Activated naive CD4-positive, alpha-beta T cell treated with anti-CD3 and anti-CD28 coated beads for 36 hours (primary cell): ENCODE measurements at places on chromosomes 1 and 21. TPM values are rescaled to one million over a fixed set of nuclear protein-coding genes. Genes with fewer than 3 reads are reported as not detected.
A peak's percentile ranks its signal among the peaks of the same experiment; 100 is the strongest.

- H3K4me1 ChIP-seq, result peaks cover 19% of the 10 kb centered on the region
- no peak overlapping the region for H3K4me3 ChIP-seq
- DNase-seq, result no peak
- no peaks in the 10 kb centered on the region for H3K27me3 ChIP-seq
- peaks cover 63% of the 10 kb centered on the region for H3K36me3 ChIP-seq
These were observed 20.7 kb downstream of the ECE1 start for GRCh38 chr1:21269461-21270085.

DNA sequence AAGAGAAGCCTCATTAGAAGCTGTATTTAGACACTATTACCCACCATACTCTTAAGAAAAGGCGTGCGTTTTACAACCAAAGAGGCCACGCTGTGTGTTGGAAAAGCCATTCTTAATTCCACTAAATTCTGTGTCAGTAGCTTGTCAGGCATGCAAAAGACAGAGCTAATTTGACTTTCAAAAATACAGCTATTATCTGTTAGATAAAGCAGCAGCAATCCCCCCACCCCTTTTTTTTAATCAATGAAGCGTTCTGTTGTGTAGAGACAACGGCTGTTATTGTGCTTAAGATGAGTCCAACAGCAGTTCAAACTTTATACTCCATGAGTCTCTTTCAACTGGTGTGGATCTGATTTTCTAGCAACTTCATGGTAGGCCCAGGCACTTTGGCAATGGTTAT, 43.5 kb downstream of the PLA2G4A start:
- DNase-seq, result no peak
- no peaks in the 10 kb centered on the region for H3K4me1 ChIP-seq
- H3K4me3 ChIP-seq, result no peak overlapping the region
- H3K36me3 ChIP-seq, result no peaks in the 10 kb centered on the region
- peaks cover 3% of the 10 kb centered on the region for H3K27me3 ChIP-seq

IGSF3 gene
- total RNA-seq, result 0.96 TPM

DNA sequence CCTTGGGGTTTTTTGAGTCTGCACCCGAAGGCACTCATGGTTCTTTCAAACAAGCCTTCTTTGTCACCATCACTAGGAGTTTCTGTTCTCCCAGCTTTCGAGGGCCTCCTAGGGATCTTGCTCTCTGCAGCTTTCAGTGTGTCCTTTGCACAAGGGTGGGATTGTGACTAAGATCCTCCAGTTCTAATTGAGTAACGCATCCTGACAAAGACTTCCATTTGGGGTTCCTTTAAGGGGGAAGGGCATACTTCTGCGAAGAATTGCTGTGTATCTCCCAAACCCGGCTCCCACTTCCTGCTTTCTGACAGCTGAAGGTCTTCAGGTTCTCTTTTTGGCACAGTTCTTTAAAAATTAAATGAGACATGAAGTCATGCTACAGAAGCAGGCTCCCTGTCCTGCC, 139.4 kb downstream of the EDEM3 start:
- DNase-seq, result no peak
- no peaks in the 10 kb centered on the region for H3K36me3 ChIP-seq
- H3K4me3 ChIP-seq, result no peak overlapping the region

NHLH2 gene
- not detected for total RNA-seq

DNA sequence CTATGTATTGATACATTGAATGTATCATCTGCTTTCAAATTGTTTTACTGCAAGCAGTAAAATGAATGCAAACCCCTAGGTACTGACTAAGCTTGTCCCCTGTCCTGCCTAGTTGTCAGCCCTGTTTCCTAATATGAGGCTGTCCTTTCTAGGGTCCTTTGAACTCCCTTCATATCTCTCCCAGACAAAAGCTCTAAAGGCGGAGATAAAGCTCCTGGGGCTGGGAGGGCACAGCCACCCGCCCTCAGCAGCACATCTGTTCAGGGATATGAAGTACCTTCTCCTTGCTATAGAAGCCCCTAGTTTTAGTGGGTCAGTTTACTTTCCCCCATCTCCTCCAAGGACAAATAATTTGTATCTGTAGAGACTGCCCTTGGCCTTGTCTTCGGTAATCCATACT, 93.1 kb upstream of the ETS2 start:
- no peak for DNase-seq
- H3K4me1 ChIP-seq, result no peaks in the 10 kb centered on the region
- no peaks in the 10 kb centered on the region for H3K36me3 ChIP-seq
- no peak overlapping the region for H3K27ac ChIP-seq
- peaks cover 3% of the 10 kb centered on the region for H3K27me3 ChIP-seq

DNA sequence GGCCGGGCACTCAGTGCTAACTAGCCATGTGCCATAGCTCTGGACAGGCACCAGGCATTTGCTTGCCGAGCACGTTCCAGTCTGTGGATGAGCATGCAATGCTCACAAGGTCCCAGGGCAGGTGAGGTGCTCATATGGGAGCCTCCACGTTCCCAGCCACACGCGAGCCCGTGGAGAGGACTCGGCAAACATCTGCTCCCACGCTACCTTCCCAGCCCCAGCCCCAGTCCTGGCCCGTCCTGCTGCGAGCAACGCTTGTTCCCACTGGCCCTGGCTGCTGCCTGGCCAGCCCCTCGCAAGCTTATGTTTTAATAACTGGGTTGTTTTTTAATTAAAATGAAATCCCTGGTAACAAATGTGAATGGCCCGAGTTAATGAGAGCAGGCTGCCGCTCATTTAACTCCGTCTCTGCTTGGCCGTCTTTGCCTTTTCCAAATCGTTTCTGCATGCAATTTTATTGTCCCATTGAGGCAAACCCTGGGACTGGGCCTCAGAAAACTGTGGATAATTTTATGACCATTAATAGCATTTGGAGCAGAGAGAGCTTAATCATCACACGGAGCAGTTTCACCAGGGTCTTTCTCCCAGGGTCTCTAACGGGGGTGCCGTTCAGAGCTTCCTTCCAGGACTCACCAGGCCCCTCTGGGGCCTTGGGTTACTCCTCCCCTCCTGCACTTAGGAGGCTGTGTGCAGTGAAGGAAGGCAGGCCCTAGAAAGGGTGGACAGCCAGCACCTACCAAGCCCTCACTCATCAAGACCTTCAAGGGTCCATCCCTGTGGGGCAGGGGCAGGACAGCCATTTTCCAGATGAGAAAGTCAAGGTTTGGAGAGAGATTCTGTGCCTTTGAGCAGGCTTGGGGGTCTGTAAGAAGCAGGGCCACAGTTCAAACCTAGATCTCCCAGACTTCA, 136.8 kb downstream of the GLIS1 start:
- no peak overlapping the region for H3K27ac ChIP-seq
- DNase-seq, result peak; percentile 1
- H3K36me3 ChIP-seq, result no peaks in the 10 kb centered on the region
- H3K4me3 ChIP-seq, result no peak overlapping the region
- no peaks in the 10 kb centered on the region for H3K4me1 ChIP-seq
- no peaks in the 10 kb centered on the region for H3K27me3 ChIP-seq

DNA sequence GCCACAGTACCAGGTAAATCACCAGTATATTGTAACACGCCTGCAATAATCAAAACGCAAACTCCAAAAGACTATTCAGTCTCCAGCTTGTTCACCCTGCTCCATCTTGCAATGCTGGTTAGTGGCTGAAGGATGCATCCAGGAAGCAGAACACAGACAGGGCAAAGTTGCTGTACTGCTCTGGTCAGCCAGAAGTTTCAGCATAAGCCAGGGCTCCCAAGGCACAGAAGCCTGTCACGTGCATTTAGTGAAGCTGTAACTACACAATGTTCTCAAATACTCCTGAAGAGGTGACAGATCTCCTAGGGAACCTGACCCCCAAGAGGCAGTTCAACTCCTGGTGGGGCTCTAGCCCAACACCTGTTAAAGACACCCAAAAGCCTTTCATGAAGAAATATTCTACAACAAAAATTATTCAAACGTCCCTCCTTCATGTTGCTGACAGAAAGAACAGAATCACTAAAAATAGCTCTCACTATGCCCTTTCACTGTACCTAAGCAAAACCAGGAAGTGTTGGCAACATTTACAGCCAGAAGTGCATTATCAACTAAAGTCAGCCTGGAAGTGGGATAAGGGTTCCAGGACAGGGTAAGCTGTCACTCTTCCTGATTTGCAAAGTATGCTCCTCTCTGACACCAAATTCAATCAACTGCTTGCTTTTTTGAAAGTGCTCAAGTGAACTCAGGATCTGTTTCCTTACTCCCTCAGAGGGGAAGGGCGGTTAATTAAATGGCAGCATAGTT, 52.1 kb downstream of the SLC35D1 start:
- peaks cover 14% of the 10 kb centered on the region for H3K36me3 ChIP-seq
- no peaks in the 10 kb centered on the region for H3K27me3 ChIP-seq
- DNase-seq, result no peak
- H3K4me3 ChIP-seq, result no peak overlapping the region
- peak overlapping the region; percentile 10 for H3K27ac ChIP-seq

DNA sequence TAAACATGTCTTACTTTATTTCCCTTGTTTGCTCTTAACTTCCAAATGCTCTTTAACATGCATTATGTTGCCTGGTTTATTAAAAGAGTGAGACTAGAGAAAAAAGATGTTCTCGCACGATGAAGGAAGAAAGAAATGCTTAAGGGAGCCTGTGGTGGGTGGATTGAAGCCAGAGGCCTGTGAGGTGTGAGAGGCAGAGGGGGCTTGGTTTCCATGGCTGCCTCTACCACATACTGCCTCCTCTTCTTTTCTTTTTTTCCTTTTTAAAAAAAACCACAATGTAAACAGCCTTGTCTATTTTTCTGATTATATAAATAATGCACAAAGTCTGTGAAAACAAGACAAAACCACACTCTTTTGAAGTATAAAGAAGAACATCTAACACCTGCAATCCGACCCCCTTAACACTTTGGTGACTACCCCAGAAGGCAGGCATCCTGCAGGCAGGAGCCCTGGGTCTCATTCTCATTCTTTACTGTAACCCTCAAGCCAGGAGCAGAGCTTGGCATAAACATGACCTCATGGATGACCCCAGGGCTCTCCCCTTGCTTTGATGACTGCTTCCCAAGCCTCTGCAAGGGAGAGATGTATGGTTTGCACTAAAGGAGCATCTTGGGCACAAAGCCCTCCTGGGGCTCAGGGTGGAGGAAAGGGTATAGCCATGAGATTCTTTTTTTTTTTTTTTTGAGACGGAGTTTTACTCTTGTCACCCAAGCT, 10.1 kb upstream of the PARP1 start:
- H3K4me1 ChIP-seq, result no peaks in the 10 kb centered on the region
- H3K4me3 ChIP-seq, result no peak overlapping the region
- no peak overlapping the region for H3K27ac ChIP-seq
- no peaks in the 10 kb centered on the region for H3K36me3 ChIP-seq
